ENCODE measurements at places on chromosomes 6 and 20.
A peak's percentile ranks its signal among the peaks of the same experiment; 100 is the strongest.

DNA sequence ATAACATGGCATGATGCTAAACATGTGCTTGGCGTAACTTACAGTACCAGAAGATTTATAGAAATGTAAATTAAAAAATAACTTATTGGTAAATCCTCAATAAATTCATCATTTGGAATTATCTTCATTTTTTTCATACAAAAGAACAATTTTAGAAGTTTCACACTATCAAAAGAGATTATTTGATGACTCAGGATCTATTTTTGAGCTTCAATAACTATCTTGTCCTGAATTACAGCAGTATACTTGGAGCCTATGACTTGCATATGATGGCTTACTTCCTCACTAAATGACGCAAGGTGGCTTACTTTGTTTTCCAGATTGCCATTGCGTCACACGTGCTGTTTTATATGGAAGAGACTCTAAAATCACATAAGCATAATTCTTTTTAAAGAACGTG is 49.2 kb downstream of the KHDRBS2 start:
- no peak for DNase-seq

DNA sequence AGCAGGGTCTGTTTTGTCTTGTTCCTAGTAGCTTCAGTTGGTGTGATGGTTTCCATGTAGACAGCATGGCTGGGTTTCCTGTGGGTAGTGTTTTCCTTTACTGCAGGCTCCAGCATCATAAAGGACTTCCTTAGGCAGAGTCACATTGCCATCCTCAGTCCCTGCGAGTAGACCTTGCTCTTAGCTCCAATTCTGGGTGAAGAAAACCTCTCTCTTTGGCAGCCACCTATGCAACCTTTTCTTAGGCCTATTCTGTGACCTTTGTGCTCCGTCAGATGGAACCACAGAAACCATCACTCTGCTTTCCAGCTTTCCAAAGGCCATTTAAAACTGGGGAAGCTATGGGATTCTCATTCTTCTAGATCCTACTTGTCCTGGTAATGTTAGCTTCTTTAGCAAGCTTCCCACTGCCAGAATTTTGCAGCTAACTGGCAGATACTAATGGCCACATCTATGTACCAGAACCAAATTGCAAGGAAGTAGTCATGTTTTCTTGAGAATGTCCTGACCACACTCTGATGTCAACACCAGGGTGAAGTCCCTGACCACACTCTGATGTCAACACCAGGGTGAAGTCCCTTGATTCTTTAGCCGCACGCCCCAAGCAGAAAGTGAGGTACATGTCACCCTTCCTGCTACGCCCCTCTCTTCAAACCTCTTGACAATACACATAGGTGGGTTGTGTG is 646.6 kb upstream of the HS3ST5 start:
- DNase-seq: no peak

DNA sequence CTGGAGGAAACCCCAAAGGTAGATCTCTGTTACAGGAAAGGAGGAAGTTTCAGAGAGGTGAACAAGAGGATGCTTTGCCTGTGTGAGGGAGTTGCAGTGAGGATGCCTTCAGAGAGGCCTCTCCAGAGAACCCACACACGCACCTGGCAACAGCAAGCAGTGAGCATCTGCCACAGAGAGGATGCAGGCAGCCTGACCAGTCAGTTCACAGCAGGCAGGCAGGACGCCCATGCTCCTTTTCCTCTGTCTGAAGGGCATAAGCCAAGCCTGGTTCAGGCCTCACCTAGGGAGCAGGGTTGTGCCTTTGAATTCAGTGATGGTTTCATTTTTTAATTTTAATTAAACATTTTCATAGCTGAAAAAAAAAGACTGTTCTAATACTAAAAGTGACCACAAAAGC is 346.0 kb upstream of the MARCKS start:
- no peak for DNase-seq

- no peak for DNase-seq
Observed at GRCh38 chr6:167140589-167141474, 16.9 kb downstream of the GPR31 start.

GRCh38 chr20:59660471-59660870 is 56.1 kb downstream of the PHACTR3 start:
- DNase-seq: peak; percentile 84

DNA sequence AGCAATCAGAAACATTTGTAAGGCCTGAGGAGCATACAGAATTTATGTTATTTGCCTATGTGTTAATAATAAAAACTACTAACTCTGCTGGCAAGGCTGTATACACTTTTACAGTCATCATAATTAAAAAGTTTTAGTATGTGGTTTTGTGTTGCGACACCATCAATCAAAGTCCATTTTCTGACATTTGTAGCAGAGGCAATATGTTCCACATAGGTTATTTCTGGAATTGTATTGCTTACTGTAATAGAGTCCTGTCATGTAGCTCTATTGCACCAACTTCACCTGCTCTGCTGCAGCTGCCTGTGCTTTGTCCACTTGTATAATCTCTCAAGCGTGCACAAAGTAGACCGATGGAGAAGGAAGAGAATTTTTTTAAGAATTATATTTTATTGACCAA is 501.8 kb downstream of the HACE1 start:
- DNase-seq: no peak

DNA sequence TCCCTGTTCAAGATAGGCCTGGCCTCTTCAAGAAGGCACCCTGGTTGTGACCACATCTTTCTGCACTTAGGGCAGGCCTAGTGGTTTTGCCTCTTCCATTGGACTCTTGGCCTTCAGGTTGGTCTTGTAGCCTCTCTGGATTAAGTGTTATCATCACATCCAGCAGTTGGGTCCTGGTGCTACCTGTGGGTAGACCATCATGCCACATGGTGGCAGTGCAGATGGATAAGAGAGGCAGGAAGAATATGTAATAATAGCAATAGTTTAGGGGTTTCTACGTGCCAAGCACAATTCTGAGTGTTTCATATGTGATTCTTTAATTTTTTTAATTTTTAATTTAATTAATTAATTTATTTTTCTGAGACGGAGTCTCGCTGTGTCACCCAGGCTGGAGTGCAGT is 28.5 kb upstream of the SNRPB2 start:
- no peak for DNase-seq

- no peak for DNase-seq
Observed at GRCh38 chr6:142893088-142893487, 51.9 kb downstream of the HIVEP2 start.
